ENCODE measurements at places on chromosomes 6 and 20. TPM values are rescaled to one million over a fixed set of nuclear protein-coding genes. Genes with fewer than 3 reads are reported as not detected.

Gene DEFB112
- polyA plus RNA-seq = not detected

Gene CCN6
- polyA plus RNA-seq = not detected

Gene SLC22A1
- 0.04 TPM for polyA plus RNA-seq

GRCh38 chr6:74892091-74892490, 313.8 kb downstream of the COL12A1 start:
- H3K27ac ChIP-seq = no peak overlapping the region
- no peaks in the 10 kb centered on the region for H3K4me1 ChIP-seq
- H3K4me3 ChIP-seq = no peak overlapping the region
- DNase-seq = no peak
- H3K27me3 ChIP-seq = no peaks in the 10 kb centered on the region
- no peaks in the 10 kb centered on the region for H3K36me3 ChIP-seq

- H3K27ac ChIP-seq = no peak overlapping the region
- no peak for DNase-seq
- peaks cover 29% of the 10 kb centered on the region for H3K27me3 ChIP-seq
Observed at GRCh38 chr6:166862287-166862977, 93.9 kb downstream of the RNASET2 start.

Gene HLA-DOB
- polyA plus RNA-seq = 0.10 TPM

GRCh38 chr6:43635387-43636307, at the start of gene MAD2L1BP:
Gene MAD2L1BP, plus strand, starts transcription at chr6:43635840. Its CDS starts 36 bp downstream, at chr6:43635876.
- peaks cover 12% of the 10 kb centered on the region for H3K36me3 ChIP-seq
- H3K27ac ChIP-seq = peak within 1 kb of the TSS; percentile 57
- H3K4me3 ChIP-seq = peak within 1 kb of the TSS; percentile 91
- H3K4me1 ChIP-seq = peaks cover 10% of the 10 kb centered on the region

Gene OPRM1
- not detected for polyA plus RNA-seq

All from endothelial cell of umbilical vein (primary cell).